Kidney (tissue), 22 donors: ENCODE measurements at places on chromosomes 1 and 21.

DNA sequence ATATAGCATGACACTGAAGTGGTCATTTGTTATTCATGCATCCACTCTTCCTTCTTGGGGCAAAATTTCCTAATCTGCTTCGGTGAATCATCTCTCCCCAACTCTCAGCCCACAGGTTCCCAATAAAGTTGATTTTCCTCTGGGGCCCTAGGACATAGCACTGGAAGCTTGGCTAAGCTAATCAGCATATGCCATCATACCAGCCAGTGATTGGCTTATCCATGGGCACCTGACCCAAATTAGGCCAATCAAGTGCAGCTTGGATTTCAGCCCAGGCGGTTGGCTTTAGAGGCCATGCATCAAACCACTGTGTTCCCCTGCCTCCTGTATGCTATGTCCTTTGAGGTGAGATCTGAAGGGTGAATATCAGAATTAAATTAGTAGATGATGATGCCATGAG, 58.9 kb downstream of the C1orf94 start:
- no peak for DNase-seq

DNA sequence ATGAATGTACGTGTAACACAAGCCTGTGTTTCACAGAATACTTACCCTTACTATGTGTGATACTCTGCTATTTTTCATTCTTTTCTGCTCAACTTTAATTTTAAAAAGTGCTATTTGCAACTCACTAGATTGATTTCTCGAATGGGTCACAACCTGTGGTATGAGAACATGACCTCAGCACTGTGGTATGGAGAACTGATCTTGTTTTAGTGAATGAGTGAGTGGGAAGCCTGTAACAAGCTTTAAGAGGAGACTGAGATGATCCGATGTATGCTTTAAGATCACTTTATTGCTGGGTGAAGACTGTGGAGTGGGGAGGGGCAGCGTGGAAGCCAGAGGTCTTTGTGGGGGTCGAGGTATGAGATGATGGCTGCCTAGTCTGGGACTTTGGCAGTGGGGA, 21.6 kb downstream of the MECR start:
- DNase-seq: no peak

DNA sequence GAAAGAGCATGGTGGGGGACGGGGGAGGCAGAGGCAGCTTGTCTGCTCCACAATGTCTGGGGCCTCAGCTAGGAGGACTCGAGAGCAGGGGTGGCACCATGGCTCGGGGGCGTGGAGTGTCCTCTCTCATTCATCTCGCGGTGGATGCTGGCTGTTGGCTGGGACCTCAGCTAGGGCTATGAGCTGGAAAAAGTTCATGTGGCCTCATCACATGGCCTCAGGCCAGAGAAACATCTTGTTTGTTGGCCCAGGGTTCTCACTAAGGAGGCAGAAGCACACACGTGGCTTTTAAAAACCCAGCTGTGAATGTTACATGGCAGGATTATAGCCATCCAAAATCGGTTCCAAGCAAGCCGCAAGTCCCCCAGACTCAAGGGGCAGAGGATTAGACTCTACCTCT, 6.2 kb upstream of the CENPS start:
- no peak for DNase-seq

GRCh38 chr1:62103846-62104245, 90.8 kb upstream of the L1TD1 start:
- no peak for DNase-seq

GRCh38 chr1:154697710-154698109, 89.7 kb upstream of the ADAR start:
- DNase-seq: no peak

- DNase-seq: no peak
Measured at GRCh38 chr21:42352441-42353095, 1.8 kb upstream of the TFF2 start.

- no peak for DNase-seq
Measured at GRCh38 chr1:109218516-109218915, 4.8 kb downstream of the SARS1 start.

DNA sequence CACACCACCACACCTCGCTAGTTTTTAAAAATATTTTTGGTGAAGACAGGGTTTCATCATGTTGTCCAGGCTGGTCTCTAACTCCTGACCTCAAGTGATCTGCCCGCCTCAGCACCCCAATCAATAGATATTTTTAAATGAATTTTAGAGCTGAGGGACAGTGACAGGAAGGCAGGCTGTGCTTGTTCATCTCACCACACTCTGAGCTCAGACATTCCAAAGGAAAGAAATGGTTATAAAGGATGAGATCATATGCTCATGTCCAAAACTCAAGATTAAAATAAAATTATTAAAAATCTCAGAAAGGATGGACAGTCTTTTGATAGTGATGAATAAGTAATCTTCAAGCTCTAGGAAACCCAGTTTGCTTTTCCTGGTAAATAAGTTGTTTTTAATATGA, 40.9 kb downstream of the L1TD1 start:
- no peak for DNase-seq

- no peak for DNase-seq
Measured at GRCh38 chr1:156882543-156882942, 11.0 kb upstream of the PEAR1 start.

- no peak for DNase-seq
Measured at GRCh38 chr1:83012950-83013349, 986.0 kb downstream of the TTLL7 start.

DNA sequence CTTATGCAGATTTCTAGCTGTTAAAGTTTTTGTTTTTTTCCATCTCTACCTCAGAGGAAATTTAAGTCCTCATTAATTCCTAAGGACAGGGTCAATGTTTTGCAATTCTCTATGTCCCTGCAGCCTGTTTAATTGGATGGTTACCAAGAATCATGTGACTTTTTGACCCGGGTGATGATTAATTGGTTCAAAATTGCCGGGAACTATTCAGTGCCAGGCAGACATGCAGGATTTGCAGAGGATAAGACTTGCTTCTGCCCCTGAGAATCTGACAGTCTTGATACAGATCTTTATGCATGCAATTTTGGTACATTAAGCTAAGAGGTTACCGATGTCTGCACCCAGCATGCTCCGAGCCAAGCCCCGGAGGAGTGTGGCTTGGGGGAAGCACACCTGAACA, 87.9 kb downstream of the PLPP3 start:
- no peak for DNase-seq

GRCh38 chr1:10575616-10576015, 100.9 kb downstream of the PEX14 start:
- no peak for DNase-seq

DNA sequence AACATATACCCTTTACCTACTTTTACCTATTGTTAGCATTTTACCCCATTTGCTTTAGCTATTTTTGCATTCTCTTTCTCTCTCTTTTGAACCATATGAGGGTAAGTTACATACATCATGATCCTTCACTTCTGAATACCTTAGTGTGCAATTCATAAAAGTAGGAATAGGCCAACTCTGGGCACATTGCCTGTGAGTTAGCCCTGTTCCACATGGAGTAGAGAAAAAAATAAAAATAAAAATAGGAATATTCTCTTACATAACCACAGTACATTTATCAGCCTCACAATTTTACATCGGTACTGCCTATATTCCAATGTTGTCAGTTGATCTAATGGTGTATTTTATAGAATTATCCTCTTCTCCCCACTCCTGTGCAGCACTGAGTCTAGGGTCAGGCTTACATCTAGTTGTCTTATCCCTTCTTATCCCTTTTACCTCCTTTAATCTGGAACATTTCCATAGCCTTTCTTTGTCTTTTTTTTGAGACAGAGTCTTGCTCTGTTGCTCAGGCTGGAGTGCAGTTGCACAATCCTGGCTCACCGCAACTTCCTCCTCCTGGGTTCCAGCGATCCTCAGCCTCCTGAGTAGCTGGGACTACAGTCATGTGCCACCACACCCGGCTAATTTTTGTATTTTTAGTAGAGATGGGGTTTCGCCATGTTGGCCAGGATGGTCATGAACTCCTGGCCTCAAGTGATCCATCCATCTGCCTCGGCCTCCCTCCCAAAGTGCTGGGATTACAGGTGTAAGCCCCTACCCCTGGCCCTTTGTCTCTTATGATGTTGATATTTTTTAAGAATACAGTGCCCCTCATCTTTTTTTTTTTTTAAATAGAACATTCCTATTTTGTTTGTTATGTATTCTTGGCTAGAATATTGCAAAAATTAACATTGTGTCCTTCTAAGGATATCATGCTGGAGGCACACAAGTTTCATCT, 11.1 kb upstream of the SLC30A1 start:
- DNase-seq: no peak

- DNase-seq: peak; percentile 87
Measured at GRCh38 chr1:33367485-33368405, 46.8 kb upstream of the A3GALT2 start.

DNA sequence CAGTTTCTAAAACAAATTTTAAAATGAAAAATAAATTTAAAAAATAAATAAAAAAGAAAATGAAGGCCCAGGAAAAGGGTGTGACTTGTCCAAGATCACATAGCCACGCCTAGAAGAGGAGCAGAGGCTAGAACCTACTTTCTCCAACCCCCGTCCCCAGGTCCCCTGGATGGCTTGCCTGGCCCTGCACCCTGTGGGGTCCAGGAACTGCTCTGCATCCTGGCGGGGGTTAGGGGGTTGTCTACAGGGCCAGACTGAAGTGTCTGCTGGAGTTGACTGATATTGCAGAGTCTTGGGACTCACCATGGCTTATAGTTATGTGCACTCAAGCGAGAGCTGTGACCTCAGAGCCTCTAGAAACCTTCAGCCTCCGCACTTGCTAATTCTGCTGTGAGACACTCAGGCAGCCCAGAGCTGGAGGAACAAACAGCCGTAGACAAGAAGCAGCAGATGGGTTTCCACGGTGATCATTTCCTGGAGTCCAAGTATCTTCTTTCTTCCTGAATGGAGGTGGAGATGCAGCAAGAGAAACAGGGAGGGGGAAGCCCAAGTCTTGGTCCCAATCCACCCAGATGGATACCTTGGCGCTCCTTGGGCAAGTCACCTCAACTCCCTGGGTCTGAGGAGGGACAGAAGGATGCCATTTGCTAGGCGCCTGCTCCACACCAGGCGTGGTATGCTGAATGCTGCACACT, 5.2 kb upstream of the EXTL1 start:
- no peak for DNase-seq

DNA sequence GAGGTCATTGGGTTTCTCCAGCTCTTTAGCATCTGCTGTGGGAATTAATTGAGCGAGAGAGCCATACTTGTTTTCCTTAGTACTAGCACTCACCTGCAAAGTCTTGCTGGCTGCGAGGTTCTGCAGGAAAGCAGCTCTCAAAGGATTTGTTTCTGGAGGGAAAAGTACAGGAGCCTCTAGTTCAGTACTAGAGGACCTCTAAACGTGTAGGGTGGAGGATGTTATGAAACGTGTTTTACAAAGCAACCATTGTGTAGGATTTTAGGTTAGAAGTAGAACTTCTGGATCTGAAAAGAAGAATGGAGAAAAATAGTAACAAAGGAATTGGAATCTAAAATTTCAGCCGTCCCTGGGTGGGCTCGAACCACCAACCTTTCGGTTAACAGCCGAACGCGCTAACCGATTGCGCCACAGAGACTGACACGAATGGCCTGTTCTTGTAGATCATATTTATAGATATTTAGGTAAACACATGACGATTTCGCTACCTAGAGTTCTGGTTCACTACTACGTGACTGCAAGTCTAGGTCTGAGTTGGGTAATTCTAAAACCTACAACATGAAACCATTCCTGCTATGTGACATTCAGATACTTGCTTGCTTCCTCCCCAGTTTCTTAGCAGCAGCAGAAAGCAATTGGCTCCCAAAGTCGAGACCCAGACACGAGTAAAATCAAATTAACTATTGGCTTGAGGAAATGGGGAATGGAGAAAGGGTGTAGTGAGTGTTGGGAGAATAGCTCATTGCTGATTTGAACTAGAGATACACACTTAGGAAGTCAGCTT, 60.2 kb upstream of the CFAP126 start:
- DNase-seq: no peak

- no peak for DNase-seq
Measured at GRCh38 chr1:4172644-4173599, 272.9 kb upstream of the C1orf174 start.

- DNase-seq: peak; percentile 88
Measured at GRCh38 chr1:48572646-48573258, 100.7 kb upstream of the SPATA6 start.

- no peak for DNase-seq
Measured at GRCh38 chr1:224212618-224213061, 29.6 kb downstream of the DEGS1 start.

GRCh38 chr1:64934115-64934877, 32.1 kb downstream of the JAK1 start:
- DNase-seq: no peak

GRCh38 chr1:21822349-21822748, 10.3 kb downstream of the LDLRAD2 start:
- no peak for DNase-seq

DNA sequence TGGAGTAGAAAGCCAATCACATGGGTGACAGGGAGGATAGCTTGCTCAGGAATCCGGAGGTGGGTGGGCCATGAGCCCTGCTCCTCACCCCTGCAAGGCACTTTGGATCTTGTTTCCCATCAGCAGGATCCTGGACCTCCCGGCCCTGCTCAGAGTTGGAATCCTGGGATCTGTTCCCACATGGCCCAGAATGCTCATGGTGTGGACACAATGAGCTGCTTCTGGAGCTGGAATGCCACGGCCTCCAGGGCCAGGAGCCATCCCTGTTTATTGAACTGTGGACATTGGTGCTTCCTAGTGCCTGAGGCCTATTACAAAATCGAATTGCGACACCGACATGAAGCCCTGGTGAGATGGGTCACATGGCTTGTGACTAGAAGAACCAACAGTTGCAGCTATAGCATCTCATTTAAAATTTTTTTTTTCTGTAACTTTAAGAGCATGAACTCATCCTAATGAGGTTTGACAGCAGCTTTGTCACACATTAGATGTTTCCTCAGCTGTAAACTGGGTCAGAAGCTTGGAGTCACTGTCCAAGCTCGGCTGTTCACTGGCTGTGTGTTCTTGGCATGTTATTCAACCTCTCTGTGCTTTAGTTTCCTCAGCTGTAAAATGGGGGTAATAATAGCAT, 40.4 kb upstream of the GOLT1A start:
- DNase-seq: peak; percentile 86

DNA sequence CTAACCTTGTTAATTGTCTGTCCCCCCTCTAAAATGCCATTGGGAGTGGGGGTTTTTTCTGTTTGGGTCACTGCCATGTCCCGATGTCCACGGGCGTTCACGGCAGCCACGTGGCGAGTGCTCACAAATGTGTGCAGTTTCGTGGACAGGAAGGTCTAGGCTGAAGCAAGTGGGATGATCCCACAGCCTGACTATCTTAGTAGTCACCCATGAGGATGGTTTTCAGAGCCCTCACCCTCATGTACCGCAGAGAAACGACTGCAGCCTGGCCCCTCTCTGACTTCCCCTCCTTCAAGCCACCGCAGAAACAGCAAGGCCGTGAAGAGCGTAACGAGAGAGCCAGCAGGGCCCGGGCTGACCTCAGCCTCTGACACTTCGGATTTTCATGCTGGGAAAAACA, 52.3 kb upstream of the COX20 start:
- DNase-seq: no peak

DNA sequence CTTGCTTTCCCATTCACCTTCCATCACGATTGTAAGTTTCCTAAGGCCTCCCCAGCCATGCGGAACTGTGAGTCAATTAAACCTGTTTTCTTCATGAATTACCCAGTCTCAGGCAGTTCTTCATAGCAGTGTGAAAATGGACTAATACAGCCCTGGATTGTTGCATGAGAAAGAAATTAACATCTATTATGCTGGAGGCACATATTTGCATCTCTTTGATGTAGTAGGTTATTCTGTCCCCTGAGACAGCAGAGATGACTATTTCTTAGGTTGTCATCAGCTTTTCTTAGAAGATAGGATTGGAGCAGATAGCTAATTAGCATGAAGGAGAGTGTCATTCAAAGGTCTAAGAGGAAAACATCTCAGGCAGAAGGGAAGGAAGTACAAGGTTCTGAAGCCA, 166.2 kb downstream of the OMA1 start:
- DNase-seq: no peak

- peak; percentile 55 for DNase-seq
Measured at GRCh38 chr1:21541329-21541728, 32.1 kb downstream of the ALPL start.
